ENCODE measurements at places on chromosomes 1 and 21.

DNA sequence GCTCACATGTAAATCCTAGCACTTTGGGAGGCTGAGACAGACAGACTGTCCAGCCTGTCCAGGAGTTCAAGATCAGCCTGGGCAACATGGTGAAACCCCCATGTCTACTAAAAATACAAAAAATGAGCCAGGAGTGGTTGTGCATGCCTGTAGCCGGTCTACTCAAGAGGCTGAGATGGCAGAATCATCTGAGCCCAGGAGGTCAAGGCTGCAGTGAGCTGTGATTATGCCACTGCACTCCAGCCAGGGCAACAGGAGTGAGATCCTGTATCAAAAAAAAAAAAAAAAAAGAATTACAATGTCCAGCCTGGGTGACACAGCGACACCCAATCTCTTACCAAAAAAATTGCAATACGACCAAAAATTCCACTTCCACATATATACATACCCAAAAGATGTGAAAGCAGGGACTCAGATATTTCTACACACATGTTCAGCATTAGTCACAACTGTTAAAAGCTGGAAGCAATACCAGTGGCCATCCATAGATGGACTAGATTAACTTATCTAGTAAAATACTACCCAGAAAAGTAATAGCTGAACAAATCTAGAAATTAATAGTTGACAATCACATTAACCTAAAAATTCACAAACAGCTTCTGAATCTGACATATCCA lies 49.2 kb downstream of the ASH1L start:
- no peak for DNase-seq

DNA sequence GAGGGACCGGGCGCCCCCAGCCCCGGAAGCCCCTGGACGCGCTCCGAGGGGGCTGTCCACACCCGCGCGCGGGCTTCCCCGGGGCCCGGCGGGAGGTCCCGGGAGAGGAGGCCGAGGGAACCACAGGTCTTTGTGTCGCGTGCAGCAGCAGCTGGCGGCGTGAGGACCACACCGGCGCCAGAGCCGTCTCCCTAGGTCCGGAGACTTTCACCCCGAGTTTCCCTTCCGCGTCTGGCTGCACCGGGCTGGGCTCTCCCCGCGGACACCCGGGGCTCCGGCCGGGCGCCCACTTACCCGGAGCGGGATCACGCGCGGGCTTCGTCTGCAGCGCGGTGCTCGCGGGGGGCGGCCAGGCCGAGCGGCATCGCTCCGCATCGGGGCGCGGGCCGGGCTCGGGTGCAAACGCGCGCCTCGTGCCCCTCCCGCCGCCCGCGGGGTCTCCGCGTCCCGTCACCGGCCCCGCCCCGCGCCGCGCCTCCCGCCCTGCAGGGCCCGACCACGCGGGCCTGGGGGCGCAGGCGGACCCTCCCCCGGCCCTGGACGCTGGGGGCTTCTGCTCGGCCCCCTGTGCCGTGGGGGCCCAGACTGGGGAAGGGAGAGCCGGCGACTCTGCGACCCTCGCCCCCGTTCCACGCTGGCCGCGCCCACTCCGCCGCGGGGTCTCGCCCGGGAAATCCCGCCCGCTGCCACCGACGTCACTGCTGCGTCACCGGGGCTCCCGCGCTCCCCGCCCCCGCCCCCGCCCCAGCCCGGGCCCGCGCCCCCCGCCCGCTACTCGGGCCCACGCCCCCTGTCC lies at the start of gene GNG4:
TSS of gene GNG4 (minus strand) at position 417 of the 796 bp plus-strand sequence. CDS start 65,946 bp downstream, outside the sequence.
- peak; percentile 14 for DNase-seq

- DNase-seq = no peak
These were observed 55.3 kb downstream of the DOP1B start for GRCh38 chr21:36211660-36212512.

DNA sequence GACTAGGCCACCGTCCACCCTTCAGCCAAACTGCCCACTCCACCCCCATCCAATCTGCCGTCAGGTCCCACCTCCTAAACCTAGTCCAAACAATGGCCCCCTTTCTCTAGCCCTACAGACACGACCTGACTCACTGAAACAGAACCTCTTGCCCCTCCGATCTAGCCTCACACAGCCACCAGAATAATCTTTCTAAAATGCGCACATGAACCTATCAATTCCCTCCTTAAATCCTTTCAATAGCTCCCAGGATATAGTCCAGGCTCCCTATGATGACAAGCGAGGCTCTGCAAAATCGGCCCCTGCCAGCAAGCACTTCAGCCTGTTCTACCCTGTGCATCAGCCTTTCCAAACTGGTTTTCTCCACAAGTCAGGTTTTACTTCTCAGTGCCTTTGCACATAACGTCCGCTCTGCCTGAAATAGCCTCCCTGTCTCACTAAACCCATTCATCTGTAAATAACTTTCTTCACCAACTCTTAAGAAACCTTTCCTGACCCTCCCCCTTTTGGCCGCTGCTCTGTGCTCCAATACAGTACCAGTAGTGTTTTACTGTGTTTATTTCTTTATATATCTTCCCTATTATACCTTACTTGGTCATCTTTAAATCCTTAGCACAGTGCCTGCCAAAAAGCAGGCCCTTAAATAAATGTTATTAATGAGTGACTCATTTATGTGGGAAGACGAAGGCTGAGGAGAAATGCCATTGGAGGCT lies 9.0 kb upstream of the CDC20 start:
- no peak for DNase-seq

- no peak for DNase-seq
These were observed 12.1 kb downstream of the SAMD11 start for GRCh38 chr1:935751-936231.

DNA sequence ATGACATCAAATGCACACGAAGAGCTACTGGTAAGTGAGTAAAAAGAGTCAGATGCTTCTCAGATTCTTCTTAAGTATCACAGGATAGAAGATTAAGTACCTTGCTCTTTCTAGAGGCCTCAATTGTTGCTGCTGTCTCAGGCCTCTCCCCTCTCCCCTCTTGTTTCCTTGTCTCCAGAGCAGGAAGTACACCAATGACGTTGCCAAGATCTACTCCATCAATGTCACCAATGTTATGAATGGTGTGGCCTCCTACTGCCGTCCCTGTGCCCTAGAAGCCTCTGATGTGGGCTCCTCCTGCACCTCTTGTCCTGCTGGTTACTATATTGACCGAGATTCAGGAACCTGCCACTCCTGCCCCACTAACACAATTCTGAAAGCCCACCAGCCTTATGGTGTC lies 21.3 kb upstream of the SARS1 start:
- no peak for DNase-seq

DNA sequence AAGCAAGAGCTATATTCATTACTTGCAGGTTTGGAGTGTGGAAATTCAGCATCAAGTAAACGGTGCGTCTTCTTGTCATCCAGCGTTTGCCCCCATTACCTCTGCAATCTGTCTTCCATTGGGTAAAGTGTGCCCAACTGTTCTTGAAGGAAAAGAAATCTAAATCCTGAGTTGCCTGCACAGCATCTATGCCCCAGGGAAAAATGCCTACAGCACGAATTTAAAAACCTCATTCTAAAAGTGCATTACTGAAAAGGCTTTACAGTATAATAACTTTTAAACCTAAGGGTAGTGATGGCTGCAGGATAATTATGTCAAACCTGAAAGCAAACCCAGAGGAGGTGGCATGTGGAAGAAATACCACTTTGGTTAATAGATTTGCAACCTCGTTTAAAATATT lies 37.2 kb downstream of the KCNK1 start:
- DNase-seq = no peak

GRCh38 chr1:27994060-27994459 lies 34.3 kb downstream of the XKR8 start:
- DNase-seq = no peak
